Adipocyte (in vitro differentiated cells): ENCODE measurements at places on chromosomes 5 and 9.

- DNase-seq: peak; percentile 93
Observed at GRCh38 chr5:24788829-24789514, 144.2 kb upstream of the CDH10 start.

DNA sequence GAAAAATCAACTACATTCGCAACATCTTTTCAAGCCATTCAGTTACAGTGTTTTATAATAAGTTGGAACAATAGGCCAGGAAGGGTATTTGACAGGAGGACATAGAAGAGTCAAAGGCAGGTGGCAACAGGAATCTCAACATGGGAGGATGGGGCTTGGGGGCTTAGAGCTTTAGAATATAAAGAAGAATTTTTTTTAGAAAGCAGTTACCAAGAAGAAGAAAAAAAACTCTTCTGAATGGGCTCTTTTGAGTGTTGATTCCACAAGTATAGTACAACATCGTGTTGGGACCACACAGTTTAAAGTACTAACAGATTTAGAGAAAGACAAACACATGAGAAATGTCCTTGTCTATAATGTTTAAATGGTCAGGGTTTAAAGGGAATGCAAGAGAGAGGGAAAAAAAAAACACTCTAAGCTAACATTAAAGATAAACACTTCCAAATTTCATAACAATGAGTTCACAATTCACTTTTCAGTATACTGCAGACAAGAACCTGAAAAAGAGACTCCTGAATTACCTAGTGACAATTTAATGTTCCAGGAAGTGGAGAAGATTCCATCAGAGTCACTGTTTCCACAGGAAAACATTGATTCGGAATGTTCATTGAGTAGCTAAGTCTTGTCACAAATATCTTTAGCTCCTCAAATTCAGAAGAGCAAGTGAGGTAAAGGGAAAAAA lies 282.3 kb downstream of the DEPDC1B start:
- no peak for DNase-seq

DNA sequence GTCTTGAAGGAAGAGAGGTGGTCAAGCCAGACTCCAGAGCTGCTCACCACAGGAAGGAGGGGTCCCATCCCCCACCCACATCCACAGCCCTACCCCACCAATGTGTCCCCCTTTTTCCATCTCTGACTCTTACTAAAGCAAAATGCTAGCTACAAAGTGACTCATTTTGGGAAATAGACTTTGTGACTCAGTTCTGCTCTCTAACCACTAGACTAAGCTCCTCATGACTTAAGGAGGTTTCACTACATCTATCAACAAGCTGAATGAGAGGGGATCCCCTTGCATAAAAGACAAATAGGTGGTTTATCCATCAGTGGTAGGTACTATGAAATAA lies 35.1 kb upstream of the ADRB2 start:
- no peak for DNase-seq

DNA sequence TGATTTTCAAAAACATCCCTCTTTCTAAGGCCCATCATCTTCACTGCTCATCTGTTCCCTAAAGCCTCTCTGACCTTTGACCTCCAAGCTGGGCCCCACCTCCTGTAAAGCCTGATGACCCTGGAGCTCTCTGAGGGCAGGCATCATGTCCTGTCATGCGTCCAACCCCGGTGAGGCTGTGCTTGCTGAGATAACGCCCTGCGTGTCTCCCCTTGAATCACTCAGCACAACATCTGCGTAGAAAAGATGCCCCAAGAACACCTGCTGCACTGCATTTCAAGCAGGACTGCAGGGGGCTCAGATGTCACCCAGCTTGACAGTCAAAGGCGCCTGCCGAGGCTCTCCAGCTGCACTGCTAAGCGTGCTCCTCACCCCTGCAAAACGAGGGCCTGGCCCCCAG lies 78.0 kb downstream of the OTULIN start:
- DNase-seq: no peak

DNA sequence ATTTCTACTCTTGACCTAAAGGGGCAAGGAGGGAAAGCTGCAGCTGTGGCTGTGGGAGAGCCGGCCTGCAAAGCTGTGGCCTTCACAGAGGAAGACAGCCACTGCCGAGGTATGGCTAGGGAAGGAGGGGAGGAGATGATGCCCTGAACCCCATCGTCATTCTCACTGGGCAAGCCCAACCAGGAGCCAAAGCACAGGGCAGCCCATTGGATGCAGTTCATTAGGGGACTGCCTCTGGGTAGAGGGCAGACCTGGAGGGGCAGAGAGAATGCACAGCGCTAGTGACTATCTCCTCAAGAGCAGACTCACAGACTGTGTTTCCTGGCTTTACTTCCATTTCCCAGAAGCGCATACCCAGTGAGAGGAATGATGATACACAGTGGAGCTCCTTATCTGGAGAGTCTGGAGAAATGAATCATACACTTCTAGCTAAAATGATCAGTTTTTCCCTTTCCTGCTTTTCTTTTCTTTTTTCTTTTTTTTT lies 47.2 kb upstream of the TTC23L start:
- DNase-seq: no peak

DNA sequence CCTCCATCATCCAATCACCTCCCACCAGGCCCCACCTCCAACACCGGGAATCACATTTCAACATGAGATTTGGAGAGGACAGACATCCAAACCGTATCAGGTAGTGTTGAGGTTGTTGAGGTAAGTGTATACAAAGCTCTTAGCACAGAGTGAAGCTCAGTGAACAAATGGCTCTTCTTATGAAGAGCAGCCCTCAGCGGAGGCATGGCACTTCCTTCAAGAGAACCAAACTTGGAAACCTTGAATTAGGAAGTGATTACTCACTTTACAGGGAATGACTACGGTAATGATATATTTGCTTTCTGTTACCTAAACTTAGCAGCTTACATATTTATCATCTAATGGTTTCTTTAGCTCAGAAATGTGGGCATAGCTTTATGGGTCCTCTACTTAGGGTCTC lies 92.8 kb downstream of the IQGAP2 start:
- no peak for DNase-seq

DNA sequence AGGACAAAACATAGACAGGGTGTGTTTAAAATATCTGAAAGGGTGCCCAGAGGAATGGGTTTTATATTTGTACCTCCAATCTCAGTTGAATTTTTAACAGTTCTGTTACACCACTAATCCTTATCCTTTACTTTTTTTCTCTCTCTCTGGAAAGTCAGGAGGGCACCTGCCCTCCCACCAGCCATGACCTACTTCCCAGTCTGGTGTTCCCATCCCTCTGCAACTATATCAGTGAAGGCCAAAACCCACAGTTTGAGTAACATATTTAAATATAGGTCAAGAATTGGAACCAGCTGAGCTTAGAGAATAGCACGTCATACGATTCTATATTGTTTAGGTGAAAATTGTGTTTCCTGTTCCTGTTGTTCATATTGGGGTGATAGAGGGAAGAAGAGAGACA lies 229.8 kb downstream of the NTRK2 start:
- no peak for DNase-seq

- DNase-seq: peak; percentile 27
Observed at GRCh38 chr9:121880343-121880898, 212.7 kb downstream of the TTLL11 start.

- DNase-seq: no peak
Observed at GRCh38 chr9:127166651-127167524, 44.5 kb upstream of the ANGPTL2 start.

- DNase-seq: peak; percentile 71
Observed at GRCh38 chr5:93915142-93915553, 173.7 kb upstream of the POU5F2 start.

DNA sequence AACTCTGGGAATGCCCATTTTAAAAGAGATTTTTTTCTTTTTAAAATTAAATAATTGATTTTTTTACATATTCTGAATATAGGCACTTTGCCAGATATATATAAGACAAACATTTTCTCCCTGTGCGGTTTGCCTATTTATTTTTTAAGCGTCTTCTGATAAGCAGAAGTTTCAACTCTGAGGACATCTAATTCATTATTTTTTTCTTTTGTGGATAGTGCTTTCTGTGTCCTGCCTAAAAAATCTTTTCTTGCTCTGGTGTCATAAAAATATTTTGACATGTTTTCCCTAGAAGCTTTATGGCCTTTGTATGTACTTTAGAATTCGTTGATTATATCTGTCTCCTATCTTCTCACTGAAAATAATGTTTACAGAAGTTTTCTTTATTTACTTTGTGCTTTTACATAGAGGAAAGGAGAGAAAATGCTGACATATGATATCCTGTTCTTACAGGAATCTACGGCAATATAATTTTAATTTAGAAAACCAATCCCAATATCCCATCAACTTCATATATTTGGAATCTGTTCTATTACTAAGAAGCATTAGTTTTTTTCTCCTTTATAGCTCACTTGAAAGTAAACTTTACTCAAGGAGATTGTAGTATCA lies 111.9 kb upstream of the EFNA5 start:
- DNase-seq: no peak

GRCh38 chr5:77305956-77306355 lies 95.5 kb downstream of the PDE8B start:
- DNase-seq: peak; percentile 38

DNA sequence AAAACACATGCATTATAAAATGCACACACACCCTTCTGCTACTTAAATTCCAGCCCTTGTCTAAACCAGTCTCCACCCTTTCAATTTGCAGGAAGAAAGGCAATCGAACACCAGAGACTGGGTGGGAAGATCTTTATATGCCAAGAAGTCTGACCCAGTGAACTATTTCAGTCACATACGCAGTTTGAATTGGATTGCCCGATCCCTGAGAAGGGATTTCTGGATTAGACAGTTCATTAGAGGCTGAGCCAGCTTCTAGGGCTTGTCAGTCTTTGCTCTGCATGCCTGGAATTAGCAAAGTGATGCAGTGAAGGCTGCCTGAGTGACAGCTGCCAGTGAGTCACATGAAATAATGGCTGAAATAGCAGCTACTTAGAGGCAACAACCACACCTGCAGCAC lies 159.9 kb downstream of the PPP2R2B start:
- no peak for DNase-seq

- no peak for DNase-seq
Observed at GRCh38 chr5:75568202-75568601, 43.1 kb upstream of the ANKDD1B start.

- no peak for DNase-seq
Observed at GRCh38 chr5:3217114-3217513, 378.5 kb upstream of the IRX1 start.

DNA sequence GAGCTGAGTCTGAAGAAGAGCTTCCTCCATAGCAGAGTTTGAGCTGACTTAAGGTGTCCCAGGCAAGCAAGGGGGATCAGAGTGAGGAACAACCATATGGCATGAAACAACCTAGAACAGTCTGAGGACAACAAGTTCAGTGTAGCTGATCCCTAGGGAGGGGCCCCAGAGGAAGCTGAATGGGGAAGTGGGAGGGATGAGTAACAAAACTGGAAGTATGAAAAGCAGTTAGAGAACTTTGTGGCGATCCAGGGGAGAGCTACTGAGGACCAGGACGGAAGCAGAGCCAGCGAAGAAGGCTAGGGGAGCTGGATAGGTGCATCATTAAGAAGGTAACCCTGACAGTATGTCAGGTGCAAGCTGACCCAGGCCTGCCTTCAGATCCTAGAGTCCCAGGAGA lies 580.8 kb downstream of the BNC2 start:
- peak; percentile 37 for DNase-seq

DNA sequence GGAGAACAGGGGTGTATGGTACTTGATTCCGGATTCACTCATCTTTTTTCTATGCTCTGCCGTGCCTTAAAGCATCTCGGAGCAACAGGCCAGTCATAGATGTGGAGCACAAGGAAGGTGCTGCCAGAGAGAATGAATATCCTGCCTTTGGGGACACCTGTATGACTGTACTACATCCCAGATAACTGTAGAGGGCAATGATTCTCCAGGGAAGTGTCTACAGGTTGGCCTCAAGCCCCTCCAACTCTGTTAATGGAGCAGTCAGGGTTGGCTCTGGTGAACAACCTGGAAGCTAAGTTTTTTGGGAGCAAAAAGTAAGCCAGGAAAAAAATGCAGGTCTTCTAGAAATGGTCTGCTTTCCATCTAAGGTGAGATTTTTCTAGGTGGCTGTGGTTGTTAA lies 71.0 kb downstream of the NREP start:
- no peak for DNase-seq

DNA sequence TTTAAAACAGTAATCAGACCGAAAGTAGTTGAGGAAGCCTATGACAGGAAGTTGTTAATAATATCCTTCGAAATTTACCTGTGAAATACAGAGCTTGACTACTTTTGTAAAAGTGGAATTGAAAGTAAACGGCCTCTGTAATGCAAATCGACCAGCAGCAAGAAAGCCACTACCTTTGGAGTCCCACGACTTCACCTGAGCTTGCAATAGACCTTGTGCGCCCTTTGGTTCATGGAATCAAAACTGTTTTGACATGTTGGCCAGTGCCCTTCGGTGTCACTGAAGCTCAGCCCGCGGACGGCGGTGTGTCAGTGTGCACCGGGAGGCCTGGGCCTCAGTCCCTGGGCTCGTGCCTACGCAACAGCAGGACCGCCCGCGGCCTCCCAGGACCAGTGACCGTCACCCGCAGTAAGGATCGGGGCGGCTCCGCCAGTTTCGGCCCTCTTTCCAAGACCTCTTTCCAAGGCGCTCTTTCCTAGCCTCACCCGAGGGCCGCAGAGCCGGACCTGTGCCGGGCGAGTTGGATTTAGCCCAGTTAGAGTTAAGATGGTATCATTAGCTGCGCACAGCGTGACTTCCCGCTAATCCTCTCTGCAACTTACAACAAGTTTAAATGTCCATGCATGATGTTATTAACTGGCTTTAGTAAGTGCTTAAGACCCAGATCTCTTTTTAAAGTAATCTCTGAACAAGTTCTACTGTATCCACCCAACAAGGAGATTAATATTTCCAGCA lies 223.3 kb downstream of the MEF2C start:
- no peak for DNase-seq

DNA sequence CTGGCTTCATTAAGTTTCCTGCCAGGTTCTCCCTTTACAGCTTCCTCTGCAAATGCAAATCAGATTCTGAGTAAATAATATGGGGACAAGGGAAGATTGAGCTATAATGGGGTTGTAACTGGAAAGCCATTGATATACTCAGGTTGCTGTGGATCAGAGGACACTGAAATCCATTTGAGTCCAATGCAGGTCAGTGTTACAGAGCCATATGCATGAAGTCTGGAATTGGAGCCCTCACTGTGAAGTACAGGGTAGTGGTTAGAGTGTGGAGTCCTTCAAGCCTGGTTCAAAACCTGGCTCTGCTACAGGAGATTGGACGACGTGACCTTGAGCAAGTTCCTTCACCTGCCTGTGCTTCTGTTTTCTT lies 48.7 kb downstream of the TIMD4 start:
- DNase-seq: no peak

DNA sequence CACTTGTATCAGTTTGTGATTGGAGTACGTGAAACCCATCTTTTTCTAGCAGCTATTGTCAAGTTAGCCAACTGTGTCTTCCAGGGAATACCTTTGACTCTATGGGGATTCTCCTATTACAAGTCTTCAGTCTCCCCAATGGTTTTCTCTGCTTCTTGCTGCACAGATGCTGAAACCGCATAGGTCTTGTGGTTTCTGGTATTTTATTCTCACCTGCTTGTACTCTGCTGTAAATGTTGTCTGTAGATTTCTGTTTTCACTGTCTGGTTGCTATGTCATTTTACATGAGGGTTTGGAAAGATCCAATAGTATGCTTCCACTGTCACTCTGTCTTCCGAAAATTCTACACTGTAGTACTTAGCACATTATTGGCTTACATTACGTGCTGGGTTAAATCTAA lies 1196.9 kb upstream of the C9orf72 start:
- no peak for DNase-seq

GRCh38 chr5:57349214-57349613 lies 133.4 kb downstream of the ACTBL2 start:
- peak; percentile 16 for DNase-seq

- no peak for DNase-seq
Observed at GRCh38 chr5:143025971-143026370, 255.8 kb downstream of the ARHGAP26 start.

GRCh38 chr9:136740971-136741882 lies 1.5 kb downstream of the LCN10 start:
- DNase-seq: peak; percentile 48
